Progenitor cell of endocrine pancreas (in vitro differentiated cells): ENCODE measurements at places on chromosomes 2 and 18. TPM values are rescaled to one million over a fixed set of nuclear protein-coding genes. Genes with fewer than 3 reads are reported as not detected.

- no peak overlapping the region for H3K27ac ChIP-seq
- no peaks in the 10 kb centered on the region for H3K27me3 ChIP-seq
- no peak overlapping the region for H3K4me3 ChIP-seq
- H3K36me3 ChIP-seq = no peaks in the 10 kb centered on the region
- DNase-seq = no peak
Observed at GRCh38 chr2:235679471-235679870, 185.6 kb downstream of the AGAP1 start.

TEKT4 gene
- 0.29 and 0.34 TPM in 2 replicates for total RNA-seq

RTN4 gene
- 246 and 265 TPM in 2 replicates for total RNA-seq

RNF152 gene
- 32.0 and 33.4 TPM in 2 replicates for total RNA-seq

DNA sequence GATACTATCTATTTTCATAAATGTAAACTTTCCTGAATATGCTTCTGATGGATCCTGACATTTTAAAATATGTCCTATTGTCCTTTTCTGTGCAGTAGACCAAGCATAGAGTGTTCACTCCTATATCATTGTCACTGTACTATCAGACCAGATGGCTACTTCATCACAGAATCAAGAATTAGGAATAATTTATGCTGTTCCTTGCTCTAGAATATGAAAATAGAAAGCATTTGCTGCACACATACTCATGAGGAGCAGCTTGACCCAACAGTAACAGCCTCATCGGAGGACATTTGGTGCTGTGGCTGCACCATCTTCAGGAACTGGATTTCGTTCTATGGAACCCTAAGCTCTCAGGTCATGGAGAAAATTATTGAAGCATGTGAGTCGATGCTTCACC, 468.9 kb upstream of the HNRNPA3 start:
- H3K27me3 ChIP-seq = no peaks in the 10 kb centered on the region
- DNase-seq = no peak
- no peak overlapping the region for H3K27ac ChIP-seq

DNA sequence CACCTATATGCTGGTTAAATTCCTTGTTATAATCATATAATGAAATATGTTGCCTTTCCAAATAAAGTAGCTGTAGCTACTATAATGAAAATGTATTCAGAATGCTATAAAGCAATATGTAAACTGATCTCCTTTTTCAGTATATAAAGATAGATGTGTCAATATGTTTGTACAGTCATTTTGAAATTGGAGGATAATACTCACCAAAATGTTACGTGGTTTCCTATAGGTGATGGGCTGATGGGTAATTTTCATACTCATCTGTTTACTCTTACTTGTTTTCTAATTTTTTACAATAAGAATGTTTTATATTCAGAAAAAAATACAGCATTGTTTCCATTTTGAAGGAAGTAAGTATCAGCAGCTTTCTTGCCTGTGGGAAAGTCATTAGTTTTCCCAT, 70.2 kb downstream of the PRKRA start:
- H3K27ac ChIP-seq = no peak overlapping the region
- H3K4me1 ChIP-seq = peaks cover 1% of the 10 kb centered on the region
- no peaks in the 10 kb centered on the region for H3K36me3 ChIP-seq
